ENCODE measurements at places on chromosomes 12 and 14.

DNA sequence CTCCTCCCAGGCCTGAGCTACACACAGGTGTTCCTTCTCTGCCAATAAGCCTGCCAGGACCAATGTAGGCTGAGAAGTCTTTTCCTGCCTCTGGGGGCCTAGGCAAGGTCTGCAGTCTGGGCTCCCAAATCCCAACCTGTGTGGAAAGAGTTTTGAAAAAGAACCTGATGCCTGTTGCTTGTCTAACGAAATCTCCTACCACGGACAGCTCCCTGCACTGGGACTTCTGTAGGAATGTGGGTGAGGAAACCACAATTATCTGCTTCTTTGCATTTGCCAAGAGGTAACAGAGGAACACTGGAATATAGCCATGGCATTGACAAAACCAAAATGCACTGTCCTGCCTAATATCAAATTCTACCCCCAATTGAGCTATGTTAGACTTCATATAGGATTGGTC is 877.0 kb upstream of the TMEM132C start:
- DNase-seq: peak; percentile 81

- DNase-seq: no peak
These were observed 445.4 kb upstream of the OR4E1 start for GRCh38 chr14:22118899-22119477.

DNA sequence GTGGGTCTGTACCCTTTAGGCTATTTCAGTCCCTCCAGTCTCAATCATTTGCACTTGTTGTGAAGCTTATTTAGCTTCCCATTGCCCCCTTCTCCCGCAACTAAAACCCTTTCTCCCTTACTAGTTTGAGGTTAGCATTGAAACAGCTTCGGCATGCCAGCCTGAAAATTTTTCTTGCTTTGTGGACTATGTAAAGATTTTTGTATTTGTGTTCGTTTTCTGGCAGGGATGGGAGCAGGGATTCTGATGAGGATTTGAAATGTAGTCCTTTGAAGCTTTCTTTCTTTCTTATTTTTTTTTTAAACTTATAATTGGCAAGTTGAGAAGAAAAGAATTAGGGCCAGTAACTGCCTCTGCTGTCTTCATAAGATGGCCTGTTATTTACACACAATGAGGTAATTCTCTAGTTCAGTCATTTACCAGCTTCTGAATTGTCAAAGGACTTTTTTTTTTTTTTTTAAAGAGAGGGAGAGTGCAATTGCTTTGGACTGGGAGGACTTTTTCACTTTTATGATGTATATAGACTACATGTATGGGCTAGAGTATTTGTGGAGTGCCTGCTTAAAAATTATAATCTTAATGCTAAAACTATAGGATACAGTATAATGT is 29.0 kb downstream of the PALS1 start:
- DNase-seq: peak; percentile 38

DNA sequence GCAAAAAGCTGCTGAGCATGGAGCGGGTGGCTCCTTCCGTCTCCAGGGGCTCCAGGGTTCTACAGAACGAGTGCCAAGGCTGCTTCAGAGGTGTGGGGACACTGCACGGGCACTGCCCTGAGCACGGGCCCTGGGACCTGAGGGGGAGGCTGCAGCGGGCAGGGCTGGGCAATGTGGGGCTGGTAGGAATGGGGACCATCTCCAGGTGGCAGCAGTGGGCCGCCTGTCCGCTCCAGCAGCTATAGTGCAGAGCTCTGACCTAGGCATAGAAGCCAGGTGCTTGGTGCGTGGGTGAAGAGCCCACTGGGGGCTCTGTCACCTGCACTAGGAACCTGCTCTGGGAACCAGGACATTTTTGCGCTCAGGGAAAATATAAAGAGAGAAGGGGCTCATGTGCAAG is 22.3 kb downstream of the HDAC7 start:
- DNase-seq: no peak
